ENCODE measurements at places on chromosomes 5 and 9. TPM values are rescaled to one million over a fixed set of nuclear protein-coding genes. Genes with fewer than 3 reads are reported as not detected.

The ZNF169 gene
- total RNA-seq: 3.7 TPM

The SEMA6A gene
- 26.3 TPM for total RNA-seq

The ATOX1 gene
- total RNA-seq: 135 TPM

The PRSS3 gene
- 33.8 TPM for total RNA-seq

The PCDHA3 gene
- total RNA-seq: not detected

The LCN12 gene
- total RNA-seq: 20.0 TPM

The CDX1 gene
- total RNA-seq: 0.29 TPM

The IGFBPL1 gene
- total RNA-seq: 1.3 TPM

The MARCOL gene
- not detected for total RNA-seq

The EIF4E1B gene
- total RNA-seq: not detected
